ENCODE measurements at places on chromosomes 7 and 10. TPM values are rescaled to one million over a fixed set of nuclear protein-coding genes. Genes with fewer than 3 reads are reported as not detected.

Gene HOXA3
- 0.98 TPM for total RNA-seq

Gene GTPBP10
- 27.5 TPM for total RNA-seq

Gene DNAH11
- 10.0 TPM for total RNA-seq

Gene MBL2
- total RNA-seq, result not detected
